ENCODE measurements at places on chromosomes 4 and X. TPM values are rescaled to one million over a fixed set of nuclear protein-coding genes. Genes with fewer than 3 reads are reported as not detected.

DNA sequence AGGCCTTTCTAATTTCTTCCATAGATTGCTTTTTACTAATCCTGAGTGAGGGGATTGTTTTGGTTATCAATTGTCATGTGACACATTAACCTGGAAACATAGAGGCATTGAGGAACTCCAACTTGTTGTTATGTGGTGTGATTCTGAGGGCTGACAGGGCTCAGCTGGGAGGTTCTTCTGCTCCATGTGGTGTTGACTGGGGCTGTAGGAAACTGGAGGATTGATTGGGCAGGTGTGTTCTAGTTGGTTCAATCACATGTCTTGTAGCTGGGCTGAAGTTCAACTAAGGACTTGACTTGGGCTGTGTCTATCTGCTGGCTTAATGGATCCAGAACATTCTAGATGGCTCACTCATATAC lies 10.8 kb upstream of the CRLF2 start:
- DNase-seq, result no peak

GRCh38 chr4:88178626-88179231 lies 20.3 kb upstream of the ABCG2 start:
- no peak for DNase-seq

GRCh38 chr4:93319041-93319440 lies 509.5 kb upstream of the ATOH1 start:
- DNase-seq, result no peak

DNA sequence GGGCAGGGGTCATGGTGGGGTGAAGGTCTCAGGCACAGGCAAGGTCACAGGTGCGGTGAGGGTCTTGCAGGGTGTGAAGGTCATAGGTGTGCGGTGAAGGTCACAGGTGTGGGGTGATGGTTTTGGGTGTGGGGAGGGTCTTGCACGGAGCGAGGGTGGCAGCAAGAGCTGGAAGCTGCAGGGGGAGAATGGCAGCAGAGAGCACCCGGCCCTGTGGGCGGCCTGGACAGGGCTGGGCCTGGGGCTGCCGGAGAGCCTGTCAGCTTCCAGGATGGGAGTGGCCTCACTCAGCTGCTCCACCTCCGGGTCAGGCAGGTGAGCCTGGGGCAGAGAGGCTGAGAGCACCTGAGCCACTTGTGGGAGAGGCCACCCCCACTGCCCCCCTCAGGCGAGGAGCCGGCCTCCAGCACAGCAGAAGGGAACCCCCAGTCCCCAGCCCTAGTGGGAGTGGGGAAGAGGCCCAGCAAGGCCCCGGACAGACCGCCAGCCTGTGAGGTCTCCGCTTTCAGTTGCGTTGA lies 1.5 kb downstream of the MSANTD1 start:
- DNase-seq, result no peak

ERAS gene
- total RNA-seq, result not detected

CENPE gene
- 16.4 TPM for total RNA-seq

DNA sequence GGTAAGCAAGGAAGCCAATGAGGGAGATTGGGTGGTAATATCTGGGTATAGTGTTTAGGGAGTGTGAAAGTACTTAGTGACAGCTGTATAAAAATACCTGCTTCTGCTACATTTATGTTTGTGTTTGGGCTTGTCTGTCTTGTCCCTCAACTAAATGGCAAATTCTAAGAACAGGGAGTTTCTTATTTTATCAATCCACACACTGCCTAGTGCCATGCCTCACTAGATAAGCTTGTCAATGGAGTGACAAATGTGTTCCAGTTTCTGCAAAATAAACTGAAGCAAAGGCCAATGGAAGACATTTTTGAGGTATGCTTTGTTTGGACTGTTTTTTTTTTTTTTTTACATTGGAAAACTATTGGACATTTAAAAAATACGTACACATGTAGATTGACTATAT lies 418.0 kb downstream of the SH2D1A start:
- DNase-seq, result no peak

HS6ST2 gene
- 20.6 TPM for total RNA-seq

DNA sequence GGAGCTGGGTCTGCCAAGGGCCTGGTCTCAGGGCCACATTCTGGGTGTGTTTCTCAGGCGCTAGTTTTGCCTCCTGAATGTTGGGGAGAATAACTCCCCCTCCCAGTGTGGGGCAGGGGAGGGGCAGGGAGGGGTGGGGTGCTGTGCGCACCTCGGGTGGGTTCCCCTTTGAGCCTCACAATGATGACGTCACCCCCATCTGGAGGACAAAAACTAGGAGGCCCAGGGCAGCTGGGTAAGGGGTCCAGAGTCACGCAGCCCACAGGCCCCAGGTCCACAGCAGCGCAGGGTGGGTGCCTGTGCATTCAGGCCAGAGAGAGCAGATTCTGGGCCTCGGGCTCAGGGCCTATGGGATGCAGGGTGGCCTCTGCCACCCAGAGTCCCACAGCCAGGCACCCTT lies 23.7 kb upstream of the HMX1 start:
- DNase-seq, result no peak

SPRY1 gene
- 32.4 TPM for total RNA-seq

- no peak for DNase-seq
These were observed 2.5 kb upstream of the GABRA2 start for GRCh38 chr4:46392421-46392820.

PHEX gene
- 0.21 TPM for total RNA-seq

DNA sequence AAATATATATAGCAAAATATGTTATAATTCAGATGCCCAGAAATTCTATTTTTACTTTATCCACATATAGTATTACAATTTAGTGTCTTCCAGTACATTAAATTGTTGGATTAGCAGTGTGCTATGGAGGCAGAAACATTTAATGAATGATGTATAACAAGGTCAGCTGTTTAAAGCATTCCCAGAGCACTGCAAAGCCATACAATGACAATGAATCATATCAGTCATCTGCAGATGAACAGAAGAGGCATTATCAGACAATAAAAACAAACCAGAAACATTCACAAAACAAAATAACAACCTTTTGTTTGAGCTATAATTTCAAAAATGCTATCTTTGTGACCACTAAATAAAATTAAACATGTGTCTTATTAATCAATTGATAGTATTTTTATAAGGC lies 524.2 kb downstream of the FAT4 start:
- DNase-seq, result no peak

CT83 gene
- total RNA-seq, result not detected

- peak; percentile 30 for DNase-seq
These were observed 98.5 kb downstream of the RPA4 start for GRCh38 chrX:96982161-96982560.

DNA sequence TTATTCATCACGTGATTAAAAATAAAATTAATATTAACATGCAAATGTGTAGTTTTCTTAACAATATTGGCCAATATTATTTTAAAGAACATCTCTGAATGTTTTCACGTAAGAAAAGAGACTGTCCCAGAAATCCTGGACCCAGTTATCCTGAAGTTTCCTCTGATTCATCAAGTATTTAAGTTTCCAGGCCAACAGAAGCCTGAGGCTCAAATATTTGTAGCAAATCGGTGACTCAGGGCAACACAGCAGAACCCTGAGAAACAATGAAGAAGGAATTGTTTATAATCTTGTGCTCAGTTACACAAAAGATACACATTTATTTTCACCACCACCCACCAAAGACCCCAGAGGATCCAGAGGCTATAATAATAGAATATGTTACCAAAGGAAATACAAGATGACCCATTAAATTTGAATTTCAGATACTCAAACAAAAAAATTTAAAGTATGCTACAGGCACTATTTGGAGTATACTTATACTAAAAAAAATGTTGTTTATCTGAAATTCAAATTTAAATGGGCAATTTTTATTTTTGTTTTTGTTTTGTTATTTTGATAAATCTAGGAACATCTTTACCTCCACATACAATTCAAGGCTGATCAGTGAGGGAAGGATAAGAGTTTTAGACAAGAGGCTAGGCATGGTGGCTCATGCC lies 33.9 kb upstream of the SLC7A11 start:
- peak; percentile 85 for DNase-seq

HHIP gene
- total RNA-seq, result not detected

TMPRSS11D gene
- total RNA-seq, result not detected

- DNase-seq, result peak; percentile 26
These were observed 121.0 kb upstream of the STOX2 start for GRCh38 chr4:183783991-183784553.

DNA sequence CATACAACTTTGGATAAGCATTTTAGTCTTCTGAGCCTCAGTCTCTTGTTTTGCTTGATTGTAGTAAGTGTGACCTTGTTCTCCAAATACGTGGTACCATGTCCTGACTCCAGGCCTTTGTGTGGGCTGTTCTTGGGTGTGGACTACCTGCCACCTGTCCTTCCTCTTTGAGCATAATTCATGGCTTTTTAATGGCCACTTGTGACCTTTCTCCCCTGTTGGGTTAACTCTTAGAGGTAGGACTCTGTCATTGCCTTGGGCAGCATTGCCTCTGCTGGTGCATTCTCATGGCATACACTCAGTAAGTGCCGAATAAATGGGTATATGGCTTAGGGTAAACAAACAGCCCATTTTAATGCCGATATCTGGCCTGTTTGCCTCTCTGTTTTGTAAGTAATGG lies 3.0 kb downstream of the NSD2 start:
- no peak for DNase-seq

- DNase-seq, result peak; percentile 27
These were observed 19.9 kb downstream of the MRFAP1 start for GRCh38 chr4:6660430-6660829.

STATH gene
- not detected for total RNA-seq

DNA sequence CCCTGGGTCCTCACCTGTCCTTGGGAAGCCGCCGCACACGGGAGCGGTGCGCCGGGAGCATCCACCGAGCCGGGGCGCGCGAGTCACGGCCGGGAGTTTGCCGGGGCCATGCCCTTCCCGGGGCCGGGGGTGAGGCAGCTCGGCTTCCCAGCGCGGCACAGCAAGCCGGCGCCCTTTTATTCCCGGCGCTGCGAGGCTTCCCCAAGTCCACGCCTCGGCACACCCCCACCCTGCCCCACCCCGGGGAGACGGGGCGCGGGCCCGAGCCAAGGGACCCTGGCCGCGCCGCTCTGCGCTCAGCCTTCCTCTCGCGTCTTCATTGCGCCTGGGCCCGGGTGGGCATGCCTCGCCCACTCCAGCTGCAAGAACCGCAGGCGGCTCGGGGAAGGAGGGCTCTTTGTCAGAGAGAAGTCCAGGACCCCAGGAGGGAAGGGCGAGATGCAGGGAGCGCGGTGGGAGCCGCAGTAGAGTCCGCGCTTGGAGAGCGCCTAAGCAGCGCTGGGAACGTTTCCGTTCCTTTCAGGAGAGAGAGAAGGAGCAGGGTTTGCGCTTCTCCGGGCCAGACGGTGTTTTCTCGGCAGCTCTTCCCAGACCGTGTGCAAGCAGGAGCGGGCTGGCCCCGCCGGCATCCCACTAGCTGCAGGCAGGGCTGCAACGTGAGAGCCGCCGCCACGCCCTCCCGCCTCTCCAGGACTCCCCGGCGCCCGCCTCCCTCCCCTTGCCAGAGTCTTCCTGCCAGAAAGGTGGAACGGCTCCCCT lies at the start of gene MXRA5:
MXRA5 (minus strand) TSS at position 152 of the 759 bp plus-strand sequence. CDS start 2,819 bp downstream, outside the sequence.
- peak; percentile 27 for DNase-seq

RHOXF2B gene
- total RNA-seq, result not detected

- no peak for DNase-seq
These were observed 64.2 kb downstream of the GEMIN8 start for GRCh38 chrX:13965531-13965930.

F9 gene
- not detected for total RNA-seq

DNA sequence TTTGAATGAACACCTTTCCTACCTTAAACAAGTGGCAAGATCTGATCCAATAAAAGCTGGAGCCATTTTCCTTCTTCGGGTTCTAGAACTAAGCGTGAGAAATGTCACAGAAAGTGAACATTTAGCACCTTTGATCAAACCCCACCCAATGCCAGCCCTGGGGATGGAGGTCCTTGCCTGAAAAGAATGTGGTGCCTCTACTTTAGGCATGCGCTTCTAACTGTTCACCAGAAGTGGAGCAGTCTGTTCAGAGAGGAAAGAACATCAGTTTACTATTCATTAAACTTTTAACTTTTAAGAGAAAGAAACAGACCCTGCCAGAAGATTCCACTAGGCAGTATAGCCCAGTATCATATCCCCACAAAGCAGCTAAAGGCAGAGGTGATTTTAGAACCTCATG lies 75.9 kb downstream of the INTS12 start:
- DNase-seq, result no peak

- DNase-seq, result peak; percentile 61
These were observed at the start of gene STK32B for GRCh38 chr4:5051278-5052203. Gene STK32B, plus strand, starts transcription at chr4:5051480.

DNA sequence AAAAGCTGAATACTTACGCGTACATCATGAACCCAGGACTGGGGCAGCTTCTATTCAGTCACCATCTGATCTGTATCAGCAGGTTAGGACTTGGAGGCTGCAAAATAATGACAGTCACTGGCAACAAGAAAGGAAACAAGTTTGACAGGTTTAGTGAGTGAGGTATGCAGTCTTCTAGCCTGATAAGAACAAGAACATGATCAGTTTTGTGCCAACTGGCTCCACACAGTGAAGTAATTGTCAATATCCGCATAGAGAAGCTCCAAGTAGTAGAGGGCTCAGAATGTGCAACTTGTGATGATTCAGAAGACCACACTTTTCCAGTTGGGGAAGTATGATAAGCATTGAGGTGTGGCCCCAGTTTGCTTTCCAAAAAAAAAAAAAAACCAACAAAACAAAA lies at the start of gene TMPRSS11F:
TMPRSS11F (minus strand) TSS at position 77 of the 400 bp plus-strand sequence; CDS start at position 28, 49 bp downstream.
- no peak for DNase-seq

GRCh38 chrX:18855919-18856644 lies 127.8 kb downstream of the PHKA2 start:
- DNase-seq, result peak; percentile 35

DNA sequence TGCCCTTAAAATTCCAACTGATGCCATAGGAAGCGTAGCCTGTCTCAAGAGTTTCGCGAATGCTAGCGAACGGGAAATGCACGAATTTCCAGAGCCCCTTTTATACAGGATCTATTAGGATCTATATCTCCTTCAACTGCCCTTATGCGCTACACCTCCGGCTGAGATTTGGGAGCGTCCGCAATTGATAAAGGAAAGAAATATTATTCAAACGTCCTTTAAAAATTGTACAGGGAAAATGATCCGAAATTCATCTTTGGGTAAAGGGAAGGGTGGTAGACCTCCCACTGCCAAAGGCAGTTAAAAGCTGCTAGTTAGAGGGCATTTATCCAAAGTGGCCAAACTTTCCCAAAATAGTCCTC lies 609 bp downstream of the NR3C2 start:
- DNase-seq, result peak; percentile 10

GRCh38 chrX:103722505-103722904 lies 11.8 kb downstream of the TMEM31 start:
- no peak for DNase-seq

BMPR1B gene
- 1.8 TPM for total RNA-seq

Data from cardiac muscle cell (in vitro differentiated cells and primary cell).